ENCODE measurements at places on chromosomes 4 and X.

DNA sequence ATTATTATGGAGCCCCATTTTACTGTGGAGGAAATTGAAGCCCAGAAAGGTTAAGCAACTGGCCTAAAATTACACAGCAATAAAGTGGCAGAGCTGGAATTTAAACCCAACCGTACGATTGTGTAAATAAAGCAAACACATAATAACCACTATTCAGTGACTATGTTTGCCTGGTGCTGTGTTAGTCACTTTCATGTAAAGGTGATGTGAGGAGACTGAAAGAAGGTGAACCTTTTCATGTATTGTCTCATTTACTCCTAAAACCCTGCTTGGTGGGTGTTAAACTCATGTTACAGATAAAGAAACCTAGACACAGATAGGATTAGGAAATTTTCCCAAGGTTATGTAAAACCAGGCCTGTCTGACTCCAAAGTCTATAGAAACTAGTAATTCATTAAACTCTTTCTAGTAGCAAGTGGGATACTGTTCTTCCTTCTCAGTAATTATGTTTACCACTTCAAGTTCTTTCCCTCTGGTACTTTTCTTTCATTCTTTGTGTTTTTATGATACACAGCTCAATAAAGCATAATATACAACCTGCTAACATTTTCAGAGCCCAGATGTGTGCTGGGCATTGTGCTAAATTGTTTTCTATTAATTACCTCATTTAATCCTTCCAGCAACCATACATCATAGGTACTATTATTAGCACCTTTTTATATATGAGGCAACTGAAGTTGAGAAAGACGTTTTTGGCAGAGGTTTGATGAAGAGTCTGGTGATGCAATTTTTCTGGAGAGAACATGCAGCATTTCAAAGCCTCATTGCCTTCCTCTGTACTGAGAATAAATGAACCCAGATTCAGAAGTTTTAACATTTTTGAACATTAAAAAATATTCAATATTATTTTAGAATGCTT, 202.7 kb downstream of the SPRY1 start:
- DNase-seq = no peak

DNA sequence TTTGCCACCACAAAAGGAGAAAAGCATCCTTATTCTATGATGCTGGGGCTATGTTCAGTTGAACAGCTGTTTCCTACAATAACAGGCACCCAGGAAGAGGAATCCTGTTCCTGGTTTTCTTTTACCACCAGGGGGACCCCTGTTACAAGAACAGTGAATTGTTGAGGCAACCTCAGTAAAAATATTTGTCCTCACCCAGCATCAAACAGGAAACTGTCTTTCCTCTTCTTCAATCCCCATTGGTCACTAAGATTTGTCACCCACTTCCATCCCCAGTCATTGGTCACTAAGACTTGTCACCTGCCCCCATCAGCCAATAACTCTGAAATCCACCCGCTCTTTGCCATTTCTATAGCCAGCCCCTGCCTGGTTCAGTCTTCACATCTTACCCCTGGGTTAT, 143.5 kb upstream of the GALNT7 start:
- no peak for DNase-seq

- peak; percentile 57 for DNase-seq
Observed at GRCh38 chrX:112819008-112819640, 21.5 kb downstream of the AMOT start.

GRCh38 chr4:13980317-13981310, 353.1 kb upstream of the BOD1L1 start:
- peak; percentile 85 for DNase-seq

DNA sequence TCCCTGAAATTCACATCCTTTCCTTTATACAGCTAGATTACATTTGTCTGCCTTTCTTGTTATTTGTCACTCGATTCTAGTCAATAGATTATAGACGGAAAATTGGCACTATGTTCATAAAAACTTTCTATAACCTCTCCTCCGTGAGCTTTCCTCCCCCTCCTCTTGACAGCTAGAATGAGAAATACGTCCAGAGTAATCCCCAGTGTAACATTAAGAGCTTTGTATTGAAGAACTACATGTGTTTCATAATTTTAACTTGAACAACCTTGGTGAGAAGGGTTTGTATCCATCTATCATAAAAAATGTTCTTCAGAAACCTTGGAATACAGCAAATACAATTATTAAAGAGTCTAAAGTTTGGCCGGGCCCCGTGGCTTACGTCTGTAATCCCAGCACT, 1707.4 kb downstream of the PCDH7 start:
- DNase-seq = no peak

GRCh38 chrX:14039344-14039743, 9.7 kb upstream of the GEMIN8 start:
- DNase-seq = no peak

DNA sequence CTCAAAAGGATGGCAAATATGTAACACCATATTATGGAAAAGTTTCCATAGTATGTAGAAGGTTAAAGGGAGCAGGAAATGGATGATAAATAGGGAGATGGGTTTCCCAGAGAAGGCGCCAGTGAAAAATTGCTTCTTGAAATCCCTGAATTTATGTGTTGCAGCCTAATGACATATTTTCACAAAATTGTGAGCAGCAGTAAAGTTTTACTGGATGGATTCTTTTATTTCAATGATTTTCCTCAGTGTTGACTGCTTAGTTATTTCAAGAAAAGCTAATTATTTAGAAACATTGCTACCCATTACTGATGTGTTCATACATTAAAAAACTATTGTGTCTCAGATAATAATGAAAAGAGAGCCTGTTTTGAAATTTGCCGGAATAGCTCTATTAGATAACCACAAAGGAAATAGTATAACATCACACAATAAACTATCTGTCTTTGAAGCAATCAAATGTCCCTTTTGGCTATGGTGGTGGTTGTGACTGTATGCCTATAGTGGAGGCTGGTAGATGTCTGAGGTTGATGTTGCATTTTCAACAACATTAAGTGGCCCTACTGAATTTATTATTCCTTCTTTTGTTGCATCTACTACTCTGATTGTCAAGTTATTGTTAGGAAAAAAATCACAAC, 169.9 kb upstream of the HAND2 start:
- DNase-seq = no peak

- no peak for DNase-seq
Observed at GRCh38 chr4:179398414-179398813, 1956.2 kb upstream of the AGA start.

DNA sequence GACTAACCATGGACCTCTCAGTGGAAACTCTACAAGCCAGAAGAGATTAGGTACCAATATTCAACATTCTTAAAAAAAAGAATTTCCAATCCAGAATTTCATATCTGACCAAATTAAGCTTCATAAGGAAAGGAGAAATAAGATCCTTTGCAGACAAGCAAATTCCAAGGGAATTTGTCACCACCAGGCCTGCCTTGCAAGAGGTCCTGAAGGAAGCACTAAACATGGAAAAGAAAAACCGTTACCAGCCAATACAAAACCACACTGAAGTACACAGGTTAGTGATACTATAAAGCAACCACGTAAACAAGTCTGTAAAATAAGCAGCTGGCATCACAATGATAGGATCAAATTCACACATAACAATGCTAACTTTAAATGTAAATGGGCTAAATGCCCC, 156.6 kb downstream of the FAM13A start:
- DNase-seq = peak; percentile 17

DNA sequence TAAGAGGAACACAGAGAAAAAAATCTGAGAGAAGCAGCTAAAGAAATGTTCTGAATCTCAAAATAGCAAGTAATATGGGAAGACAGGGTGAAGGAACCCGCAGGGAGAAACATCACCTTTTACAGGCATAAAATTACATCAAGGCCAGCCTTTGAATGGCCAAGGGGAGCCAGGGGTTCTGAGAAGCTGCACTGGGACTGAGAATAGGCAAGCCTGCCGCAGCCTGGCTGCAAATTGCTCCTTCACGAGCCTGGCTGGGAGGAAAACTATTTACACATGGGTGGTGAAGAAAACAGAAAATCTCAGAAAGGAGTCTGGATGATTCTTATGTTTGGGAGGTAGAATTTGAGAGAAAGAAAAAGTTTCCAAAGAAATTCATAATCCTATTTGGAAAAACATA, 74.5 kb upstream of the QRFPR start:
- DNase-seq = no peak

DNA sequence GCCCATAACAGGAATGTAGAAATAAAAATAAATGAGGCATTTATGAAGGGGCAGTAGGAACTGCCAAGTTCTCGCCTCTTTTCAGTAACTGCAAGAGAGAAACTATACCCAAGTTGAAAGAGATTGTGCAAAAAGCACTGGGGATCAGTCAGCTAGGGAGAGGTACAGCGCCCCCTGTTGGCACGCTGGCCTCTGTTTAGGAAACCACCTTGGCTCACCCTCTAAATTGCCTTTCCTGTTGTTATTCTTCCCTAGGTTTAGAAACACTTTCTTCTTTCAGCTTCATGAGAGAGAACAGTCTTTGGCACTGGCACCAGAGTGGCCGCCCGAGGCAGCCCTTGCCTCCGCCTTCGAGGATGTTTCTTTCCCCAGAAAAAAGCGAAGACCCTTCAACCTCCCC, 348.5 kb downstream of the MID1IP1 start:
- DNase-seq = no peak

DNA sequence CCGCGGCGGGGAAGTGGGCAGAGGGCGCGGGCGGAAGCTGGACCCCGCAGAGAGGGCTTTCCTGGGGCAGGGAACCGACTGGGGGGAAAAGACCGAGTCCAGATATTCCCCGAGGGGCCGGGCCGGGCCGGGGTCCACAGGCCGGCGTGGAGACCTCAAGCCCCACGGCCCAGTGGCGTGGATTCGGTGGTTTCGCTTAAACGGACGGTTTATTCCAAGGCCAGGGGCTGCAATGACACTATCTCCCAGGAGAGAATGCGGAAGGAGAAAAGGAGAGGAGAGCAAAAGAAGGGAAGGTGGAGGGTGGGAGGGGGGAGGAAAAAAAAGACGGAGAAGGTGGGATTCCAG, 10.8 kb downstream of the ARX start:
- DNase-seq = no peak

DNA sequence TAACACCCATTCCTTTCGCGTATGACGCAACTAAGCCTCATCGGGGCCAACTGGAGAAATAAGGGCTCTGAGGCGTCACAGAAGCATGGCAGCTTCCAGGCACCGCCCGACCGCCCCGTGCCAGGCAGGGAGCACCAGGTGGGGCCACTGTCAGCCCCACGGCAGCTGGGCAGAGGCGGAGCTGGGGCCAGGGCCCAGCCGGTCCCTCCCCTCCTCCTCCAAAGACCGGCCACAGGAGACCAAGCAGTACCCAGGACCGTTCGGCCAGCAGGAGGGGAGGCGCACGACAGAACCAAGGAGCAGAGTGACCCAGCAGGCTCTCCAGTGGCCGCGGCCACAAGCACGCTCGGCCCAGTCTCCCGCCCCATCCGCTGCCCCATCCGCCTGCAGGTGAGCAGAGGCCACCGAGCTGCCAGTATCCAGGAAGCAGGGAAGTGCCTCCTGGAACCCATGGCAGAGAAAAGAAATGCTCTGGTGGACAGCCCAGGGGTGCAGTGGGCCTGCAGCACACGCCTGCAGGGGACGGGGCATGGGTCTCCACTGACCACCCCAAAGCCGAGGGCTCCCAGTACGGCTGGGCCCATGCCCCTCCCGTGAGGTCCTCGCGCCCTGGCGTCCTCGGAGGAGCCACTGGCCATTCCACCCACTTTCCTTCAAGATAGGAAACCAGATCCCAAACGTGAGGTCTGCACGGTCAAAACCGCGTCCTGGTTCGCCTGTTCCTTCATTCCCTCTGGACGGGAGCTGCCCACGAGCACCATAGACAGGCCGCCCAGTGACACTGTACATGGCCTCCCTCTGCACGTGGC, 9.6 kb downstream of the CTBP1 start:
- DNase-seq = no peak

- no peak for DNase-seq
Observed at GRCh38 chr4:20041839-20042407, 209.8 kb upstream of the SLIT2 start.

GRCh38 chr4:143514497-143514896, 995 bp downstream of the SMARCA5 start:
- no peak for DNase-seq

DNA sequence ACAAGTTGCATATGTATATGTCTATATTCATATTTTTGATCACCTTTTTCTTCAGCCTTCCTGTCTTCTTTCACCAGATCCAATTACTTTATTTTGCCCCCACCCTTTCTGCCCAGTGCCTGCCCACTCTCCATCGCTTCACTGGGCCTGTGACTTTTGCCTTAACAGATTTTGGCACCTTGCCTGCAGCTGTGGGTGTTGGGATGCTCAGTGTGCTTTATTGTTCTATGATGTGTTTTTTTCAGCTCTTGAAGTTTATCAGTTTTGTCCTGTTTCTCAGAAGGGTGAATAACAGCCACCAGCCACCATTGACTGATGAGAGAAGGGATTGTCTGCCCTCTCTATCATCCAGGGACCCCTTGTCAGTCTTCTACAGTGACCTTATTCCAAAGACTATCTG, 77.2 kb upstream of the GALNT7 start:
- no peak for DNase-seq

DNA sequence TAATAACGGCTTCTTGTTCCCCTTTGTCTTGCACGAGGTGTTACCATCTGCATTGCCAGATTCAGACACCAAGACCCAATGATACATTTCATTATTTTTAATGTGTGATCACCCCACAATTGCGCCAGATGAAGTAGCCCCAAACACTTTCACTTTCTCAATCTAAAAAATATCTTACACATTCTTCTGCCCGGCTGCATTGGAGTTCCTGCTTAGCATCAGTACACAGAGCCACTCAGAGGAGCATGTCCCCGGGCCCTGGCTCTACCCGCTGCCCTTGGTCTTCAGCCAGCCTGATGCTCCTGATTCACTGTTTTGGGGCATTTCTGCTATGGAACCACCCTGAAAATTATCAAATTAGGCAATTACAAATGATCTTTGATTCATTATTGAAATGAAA, 66.0 kb upstream of the TENM3 start:
- no peak for DNase-seq

DNA sequence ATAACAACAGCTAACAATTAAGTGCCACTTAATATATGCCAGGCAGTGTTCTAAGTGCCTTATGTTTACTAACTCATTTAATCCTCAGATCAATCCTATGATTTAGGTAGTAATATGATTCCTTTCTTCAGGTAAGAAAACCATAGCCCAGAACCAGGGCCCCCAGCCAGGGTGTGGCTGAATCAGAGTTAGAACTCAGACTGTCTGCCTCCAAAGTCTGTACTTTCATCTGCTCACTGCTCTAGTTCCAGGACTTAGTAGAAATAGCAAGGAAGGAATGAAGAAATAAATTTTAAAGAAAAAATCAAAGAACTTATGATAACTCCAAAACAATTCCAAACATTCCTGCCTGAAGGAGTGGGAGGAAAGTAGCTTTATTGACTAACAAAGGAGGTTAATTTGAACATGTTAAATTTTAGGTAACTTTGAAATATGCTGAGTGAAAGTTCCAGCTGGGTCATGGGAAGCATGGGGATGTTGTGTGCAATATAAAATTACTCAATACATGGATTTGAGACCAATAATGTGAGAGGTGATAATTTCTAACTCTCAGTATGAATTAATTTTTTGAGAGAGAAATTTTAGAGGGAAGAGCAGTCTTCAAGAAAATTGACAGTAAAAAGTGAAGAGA, 8.8 kb upstream of the ADH1C start:
- no peak for DNase-seq

- DNase-seq = no peak
Observed at GRCh38 chr4:156472624-156473023, 499.0 kb downstream of the PDGFC start.

Measured in AG04449 (cell line).